ENCODE measurements at places on chromosomes 4 and X.

GRCh38 chr4:84597450-84597849 lies 14.5 kb downstream of the CDS1 start:
- no peak for DNase-seq

GRCh38 chr4:81557306-81557705 lies 85.6 kb upstream of the RASGEF1B start:
- DNase-seq: no peak

GRCh38 chrX:74420196-74421035 lies 877 bp upstream of the SLC16A2 start:
- peak; percentile 27 for DNase-seq

- no peak for DNase-seq
Measured at GRCh38 chr4:77817304-77818072, 1.7 kb downstream of the CNOT6L start.

DNA sequence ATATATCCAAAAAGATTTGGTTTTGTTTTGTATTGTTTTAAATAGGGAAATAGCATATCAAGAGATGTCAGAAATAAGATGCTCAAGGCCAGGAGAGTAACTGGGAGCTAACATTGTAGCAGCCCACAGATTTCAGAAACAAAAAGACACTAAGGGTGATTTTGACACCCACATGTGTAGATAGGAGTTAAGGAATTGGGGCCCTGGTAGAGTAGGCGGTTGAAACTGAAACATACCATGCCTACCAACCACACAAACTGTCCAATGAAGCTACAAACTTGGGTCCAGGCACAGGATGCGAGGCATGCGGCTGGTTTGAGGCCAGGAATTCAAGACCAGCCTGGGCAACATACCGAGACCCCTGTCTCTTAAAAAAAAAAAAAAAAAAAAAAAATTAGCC lies 6.3 kb upstream of the HSPA4L start:
- DNase-seq: no peak

Data from stimulated activated naive CD8-positive, alpha-beta T cell treated with anti-CD3 and anti-CD28 coated beads, Interleukin-15, Interleukin-2, amounts not matched to agents 100 U/mL and 50 U/mL, for 24 hours (primary cell).